T follicular helper cell (primary cell): ENCODE measurements at places on chromosomes 2 and 18.

- no peak for DNase-seq
Observed at GRCh38 chr2:3289171-3289515, 88.5 kb downstream of the EIPR1 start.

GRCh38 chr2:172351586-172351985, 75.8 kb upstream of the ITGA6 start:
- no peak for DNase-seq

- DNase-seq = no peak
Observed at GRCh38 chr2:5070257-5070656, 621.9 kb upstream of the SOX11 start.

DNA sequence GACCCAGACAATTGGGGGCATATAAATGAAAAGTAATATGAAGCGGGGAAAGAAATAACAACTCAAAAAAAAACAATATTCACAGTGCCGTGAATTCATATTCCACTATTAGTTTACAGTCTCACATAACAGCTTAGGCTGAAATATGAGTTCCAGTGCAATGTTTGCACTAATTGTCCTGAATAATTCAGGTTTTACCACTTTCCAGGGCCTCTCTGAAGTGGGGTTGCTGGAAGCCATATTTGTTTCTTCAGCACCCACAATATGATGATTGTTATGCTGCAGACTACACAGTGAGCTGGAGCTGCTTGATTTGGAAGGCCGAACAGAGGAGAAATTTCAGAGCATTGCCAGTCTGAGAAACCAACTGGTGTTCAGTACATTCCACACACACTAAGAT, 894.5 kb upstream of the ACVR2A start:
- DNase-seq = no peak

GRCh38 chr2:57899898-57900297, 146.7 kb upstream of the VRK2 start:
- DNase-seq = no peak

GRCh38 chr2:38889575-38889974, at the start of gene ARHGEF33:
Gene ARHGEF33 (plus strand): TSS chr2:38889875. CDS start chr2:38919448, 29,573 bp downstream.
- no peak for DNase-seq
